ENCODE measurements at places on chromosomes 1 and 21. TPM values are rescaled to one million over a fixed set of nuclear protein-coding genes. Genes with fewer than 3 reads are reported as not detected.

NPR1 gene
- 3.2 TPM for total RNA-seq

FNDC5 gene
- 0.35 TPM for total RNA-seq

RGS1 gene
- not detected for total RNA-seq

SLAMF6 gene
- not detected for total RNA-seq

MKNK1 gene
- total RNA-seq = 16.7 TPM

TFF1 gene
- total RNA-seq = 19.2 TPM

CATSPERE gene
- 0.02 TPM for total RNA-seq

CLCNKB gene
- 0.06 TPM for total RNA-seq

APCS gene
- 0.08 TPM for total RNA-seq

ERO1B gene
- total RNA-seq = 3.0 TPM

SPRR2B gene
- not detected for total RNA-seq

ZNF695 gene
- 2.7 TPM for total RNA-seq

SLC1A7 gene
- 0.04 TPM for total RNA-seq

CPLANE2 gene
- total RNA-seq = 3.8 TPM

RHD gene
- not detected for total RNA-seq

GABRD gene
- total RNA-seq = 0.39 TPM

CHRM3 gene
- 0.02 TPM for total RNA-seq

PBX1 gene
- total RNA-seq = 16.4 TPM

PPIE gene
- total RNA-seq = 39.9 TPM

THEM5 gene
- total RNA-seq = not detected

LRRN2 gene
- 9.6 TPM for total RNA-seq

ZNF683 gene
- not detected for total RNA-seq

GNG4 gene
- 13.0 TPM for total RNA-seq

C1orf87 gene
- total RNA-seq = not detected

OVAAL gene
- total RNA-seq = 0.46 TPM

FOXO6 gene
- 0.46 TPM for total RNA-seq

MUL1 gene
- total RNA-seq = 44.0 TPM

WNT3A gene
- 0.05 TPM for total RNA-seq

RAB42 gene
- 3.1 TPM for total RNA-seq

PTPRC gene
- total RNA-seq = not detected

GPR37L1 gene
- total RNA-seq = 0.18 TPM

ST6GALNAC5 gene
- 0.09 TPM for total RNA-seq

TEDDM1 gene
- total RNA-seq = not detected

TRABD2B gene
- 4.7 TPM for total RNA-seq

ZNF593OS gene
- total RNA-seq = not detected

CAPN8 gene
- total RNA-seq = 1.6 TPM

MAP3K6 gene
- 11.2 TPM for total RNA-seq

SLC44A5 gene
- 0.04 TPM for total RNA-seq

C1orf52 gene
- 19.7 TPM for total RNA-seq

CRYZL1 gene
- total RNA-seq = 12.8 TPM

RSPO1 gene
- total RNA-seq = 0.12 TPM

KRTAP10-3 gene
- not detected for total RNA-seq

ACAP3 gene
- 11.8 TPM for total RNA-seq
